ENCODE measurements at places on chromosomes 1 and 21. TPM values are rescaled to one million over a fixed set of nuclear protein-coding genes. Genes with fewer than 3 reads are reported as not detected.

HNRNPCL1 gene
- total RNA-seq, result not detected

HSD3B2 gene
- total RNA-seq, result 14.9 TPM

SLC6A17 gene
- not detected for total RNA-seq

C21orf58 gene
- total RNA-seq, result 16.2 TPM

TAS1R3 gene
- 2.8 TPM for total RNA-seq

BRDT gene
- not detected for total RNA-seq

NUP210L gene
- not detected for total RNA-seq

PLA2G2D gene
- not detected for total RNA-seq

CR1L gene
- total RNA-seq, result not detected

CCDC185 gene
- not detected for total RNA-seq

LMOD1 gene
- total RNA-seq, result 10.0 TPM

KCNA3 gene
- 21.5 TPM for total RNA-seq

DNASE2B gene
- total RNA-seq, result not detected

MNDA gene
- total RNA-seq, result 0.94 TPM

C1QC gene
- 37.2 TPM for total RNA-seq

RNF186 gene
- 12.7 TPM for total RNA-seq

ATAD3B gene
- total RNA-seq, result 130 TPM

WLS gene
- 59.4 TPM for total RNA-seq

KIF14 gene
- 0.85 TPM for total RNA-seq

C1orf167 gene
- not detected for total RNA-seq

SLC1A7 gene
- 9.4 TPM for total RNA-seq

VPS13D gene
- total RNA-seq, result 104 TPM

NBPF10 gene
- 1.2 TPM for total RNA-seq

AGT gene
- total RNA-seq, result 44.9 TPM

FMO1 gene
- 22.3 TPM for total RNA-seq

DNAJC6 gene
- total RNA-seq, result 1.7 TPM

ELOA gene
- 30.7 TPM for total RNA-seq

C1orf226 gene
- 36.8 TPM for total RNA-seq

FAM110D gene
- not detected for total RNA-seq

MANEAL gene
- 3.3 TPM for total RNA-seq

LY9 gene
- 1.8 TPM for total RNA-seq

TEDDM1 gene
- total RNA-seq, result not detected

KRTAP13-2 gene
- total RNA-seq, result not detected

KCNE2 gene
- total RNA-seq, result not detected

NIBAN1 gene
- total RNA-seq, result 10.1 TPM

ASCL5 gene
- total RNA-seq, result not detected

SMAP2 gene
- 170 TPM for total RNA-seq

SELL gene
- not detected for total RNA-seq

GBP6 gene
- not detected for total RNA-seq

C1QB gene
- 69.8 TPM for total RNA-seq

FCRL1 gene
- total RNA-seq, result 6.2 TPM

KCNJ15 gene
- total RNA-seq, result not detected

MPZL1 gene
- 71.0 TPM for total RNA-seq

SELE gene
- not detected for total RNA-seq

PGLYRP3 gene
- total RNA-seq, result not detected

KRTAP19-3 gene
- total RNA-seq, result not detected

MYCL gene
- 9.9 TPM for total RNA-seq

KANK4 gene
- total RNA-seq, result not detected

FAM76A gene
- 62.7 TPM for total RNA-seq

ZYG11A gene
- total RNA-seq, result not detected

ZBTB8OS gene
- total RNA-seq, result 52.8 TPM

MROH9 gene
- total RNA-seq, result not detected

ITLN2 gene
- total RNA-seq, result 76.7 TPM

PRRC2C gene
- total RNA-seq, result 94.4 TPM

All from Peyer's patch (tissue), 4 donors.